ENCODE measurements at places on chromosomes 2 and 18. TPM values are rescaled to one million over a fixed set of nuclear protein-coding genes. Genes with fewer than 3 reads are reported as not detected.

The MAT2A gene
- total RNA-seq, result 95.3 TPM

DNA sequence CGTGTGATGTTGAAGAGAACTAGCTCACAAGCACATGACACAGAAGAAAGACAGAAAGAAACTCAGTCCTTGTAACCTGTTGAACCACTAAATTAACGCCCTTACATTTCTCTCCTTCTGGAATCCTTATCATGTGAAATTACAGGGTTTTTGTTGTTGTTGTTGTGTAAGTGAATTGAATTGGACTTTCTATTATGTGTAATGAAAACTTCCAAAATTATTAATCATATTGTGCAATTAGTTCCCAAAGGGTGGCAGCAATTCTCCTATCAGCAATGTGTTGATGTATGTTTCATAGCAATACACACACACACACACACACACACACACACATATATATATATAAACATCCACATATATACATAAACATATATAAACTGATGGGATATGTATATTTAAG is 402.2 kb upstream of the TCF4 start:
- H3K27me3 ChIP-seq, result no peaks in the 10 kb centered on the region
- no peak overlapping the region for H3K4me3 ChIP-seq
- H3K27ac ChIP-seq, result no peak overlapping the region
- DNase-seq, result no peak
- H3K4me1 ChIP-seq, result peaks cover 6% of the 10 kb centered on the region

- H3K27ac ChIP-seq, result peak overlapping the region; percentile 3
- no peaks in the 10 kb centered on the region for H3K36me3 ChIP-seq
- no peaks in the 10 kb centered on the region for H3K27me3 ChIP-seq
- no peaks in the 10 kb centered on the region for H3K4me1 ChIP-seq
- H3K4me3 ChIP-seq, result no peak overlapping the region
Observed at GRCh38 chr18:50862401-50862800, 16.5 kb upstream of the ME2 start.

DNA sequence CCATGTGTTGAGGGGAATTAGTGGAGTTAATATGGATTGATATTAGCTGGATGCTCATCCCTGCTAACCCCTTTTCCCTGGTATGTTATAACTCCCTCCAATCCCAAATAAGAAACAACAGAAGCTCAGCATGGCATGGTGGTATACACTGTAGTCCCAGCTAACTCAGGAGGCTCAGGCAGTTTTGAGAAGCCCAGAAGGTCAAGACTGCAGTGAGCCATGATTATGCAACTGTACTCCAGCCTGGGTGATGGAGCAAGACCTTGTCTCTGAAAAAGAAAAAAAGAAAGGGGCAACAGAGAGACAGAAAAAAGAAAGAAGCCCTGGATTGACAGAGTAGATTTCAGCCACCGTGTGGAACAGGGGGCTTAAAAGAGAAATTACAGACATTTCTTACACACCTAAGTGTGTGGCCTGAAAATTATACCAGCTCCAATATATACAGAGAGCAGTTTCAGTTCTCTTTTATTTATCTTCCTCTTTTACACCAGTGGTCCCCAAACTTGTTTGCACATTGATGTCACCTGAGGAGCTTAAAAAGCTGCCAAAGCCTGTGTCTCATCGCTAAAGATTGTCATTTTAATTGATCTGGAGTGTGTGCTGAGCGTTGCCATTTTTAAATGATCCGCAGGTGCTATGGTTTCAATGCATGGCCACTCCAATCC is 203.6 kb downstream of the UBE2E3 start:
- DNase-seq, result no peak
- no peak overlapping the region for H3K27ac ChIP-seq
- no peaks in the 10 kb centered on the region for H3K36me3 ChIP-seq
- H3K4me3 ChIP-seq, result no peak overlapping the region
- no peaks in the 10 kb centered on the region for H3K27me3 ChIP-seq
- H3K4me1 ChIP-seq, result no peaks in the 10 kb centered on the region

The SERPINB3 gene
- total RNA-seq, result 668 TPM

GRCh38 chr18:32775628-32776027 is 2.8 kb upstream of the KLHL14 start:
- H3K36me3 ChIP-seq, result no peaks in the 10 kb centered on the region
- no peak overlapping the region for H3K27ac ChIP-seq
- H3K27me3 ChIP-seq, result peaks cover 30% of the 10 kb centered on the region
- no peak overlapping the region for H3K4me3 ChIP-seq
- DNase-seq, result no peak

The ZBTB7C gene
- 38.2 TPM for total RNA-seq

- DNase-seq, result no peak
- no peaks in the 10 kb centered on the region for H3K27me3 ChIP-seq
- H3K4me3 ChIP-seq, result no peak overlapping the region
- peak overlapping the region; percentile 16 for H3K27ac ChIP-seq
- H3K4me1 ChIP-seq, result no peaks in the 10 kb centered on the region
Observed at GRCh38 chr2:84939426-84940087, 31.4 kb upstream of the KCMF1 start.

DNA sequence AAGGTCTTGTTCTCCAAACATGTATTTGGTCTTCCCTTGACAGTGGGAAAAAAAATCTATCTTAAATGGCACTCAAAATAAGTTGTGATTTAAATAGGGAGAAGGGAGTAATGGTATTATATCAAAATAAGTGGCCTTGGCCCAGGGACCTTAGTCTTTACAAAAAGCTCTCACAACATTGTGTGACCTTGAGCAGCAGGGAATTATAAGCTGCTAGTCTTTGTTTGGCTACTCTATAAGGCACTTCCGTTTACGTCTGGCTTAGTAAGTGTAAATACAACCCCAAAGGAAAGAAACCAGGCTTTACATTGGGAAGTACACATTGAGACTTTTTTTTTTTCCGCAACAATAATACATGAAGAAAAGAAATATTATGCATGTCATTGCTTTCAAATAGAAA is 734.0 kb upstream of the LINC00305 start:
- H3K27me3 ChIP-seq, result no peaks in the 10 kb centered on the region
- H3K4me1 ChIP-seq, result no peaks in the 10 kb centered on the region
- H3K4me3 ChIP-seq, result no peak overlapping the region

DNA sequence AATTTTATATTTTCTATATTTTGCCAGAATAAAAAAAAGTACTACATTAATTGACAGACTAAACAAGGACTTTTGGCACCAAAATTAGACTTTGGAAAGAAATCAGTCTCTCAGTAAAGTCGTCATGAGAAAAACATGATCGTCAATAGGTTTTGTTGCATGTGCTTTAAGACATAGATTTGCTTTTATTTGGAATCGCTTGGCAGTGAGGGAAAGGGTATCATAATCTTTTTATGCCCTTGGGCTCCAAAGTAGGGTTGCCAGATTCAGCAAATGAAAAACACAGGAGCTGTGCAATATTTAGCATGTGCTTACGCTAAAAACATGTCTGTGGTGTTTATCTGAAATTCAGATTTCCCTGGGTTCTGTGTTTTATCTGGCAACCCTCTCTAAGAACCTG is 177.6 kb downstream of the LAMA1 start:
- H3K36me3 ChIP-seq, result no peaks in the 10 kb centered on the region
- H3K4me1 ChIP-seq, result no peaks in the 10 kb centered on the region
- no peak for DNase-seq

- H3K27me3 ChIP-seq, result no peaks in the 10 kb centered on the region
- no peaks in the 10 kb centered on the region for H3K4me1 ChIP-seq
- no peak overlapping the region for H3K27ac ChIP-seq
- H3K36me3 ChIP-seq, result no peaks in the 10 kb centered on the region
Observed at GRCh38 chr2:229731916-229732315, 17.6 kb upstream of the DNER start.

DNA sequence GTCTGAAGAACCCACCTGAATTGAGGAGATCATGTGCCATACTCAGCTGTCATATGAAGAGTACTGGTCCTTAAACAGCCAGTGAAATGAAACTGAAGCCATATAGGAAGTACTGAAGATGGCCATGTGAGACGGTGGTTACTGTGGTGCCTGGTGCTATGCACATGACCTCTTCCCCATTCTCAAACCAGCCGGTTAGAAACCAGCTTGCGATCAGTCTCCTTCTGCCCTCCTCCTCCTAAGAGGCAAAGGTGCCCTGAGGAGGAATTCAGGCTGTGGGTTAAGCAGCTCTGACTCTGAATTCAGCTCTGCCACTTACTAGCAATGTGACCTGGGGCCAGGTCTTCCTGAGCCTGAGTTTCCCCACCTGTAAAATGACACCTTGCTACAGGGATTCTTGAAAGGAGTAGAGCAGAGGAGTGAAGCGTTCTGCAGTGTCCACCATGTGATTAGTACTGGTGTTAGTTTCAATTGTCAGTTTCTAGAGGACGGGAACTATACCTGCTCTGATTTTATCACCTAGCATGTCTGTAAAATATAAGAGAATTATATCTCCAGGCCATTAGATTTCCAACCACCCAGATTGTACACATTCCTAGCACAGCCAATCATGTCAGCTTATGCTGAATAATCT is 5.1 kb downstream of the FECH start:
- H3K27ac ChIP-seq, result no peak overlapping the region
- H3K27me3 ChIP-seq, result no peaks in the 10 kb centered on the region
- no peak overlapping the region for H3K4me3 ChIP-seq
- H3K4me1 ChIP-seq, result peaks cover 11% of the 10 kb centered on the region

- H3K27ac ChIP-seq, result no peak overlapping the region
- no peaks in the 10 kb centered on the region for H3K36me3 ChIP-seq
- H3K4me3 ChIP-seq, result no peak overlapping the region
- H3K27me3 ChIP-seq, result no peaks in the 10 kb centered on the region
- DNase-seq, result no peak
Observed at GRCh38 chr2:158103411-158104012, 1.8 kb downstream of the UPP2 start.

The STARD6 gene
- total RNA-seq, result not detected

- no peak for DNase-seq
- H3K4me1 ChIP-seq, result no peaks in the 10 kb centered on the region
- H3K27ac ChIP-seq, result no peak overlapping the region
Observed at GRCh38 chr2:183495079-183495478, 370.8 kb downstream of the NUP35 start.

- DNase-seq, result no peak
- H3K4me1 ChIP-seq, result no peaks in the 10 kb centered on the region
- H3K36me3 ChIP-seq, result no peaks in the 10 kb centered on the region
Observed at GRCh38 chr2:21155365-21156136, 31.8 kb downstream of the TDRD15 start.

DNA sequence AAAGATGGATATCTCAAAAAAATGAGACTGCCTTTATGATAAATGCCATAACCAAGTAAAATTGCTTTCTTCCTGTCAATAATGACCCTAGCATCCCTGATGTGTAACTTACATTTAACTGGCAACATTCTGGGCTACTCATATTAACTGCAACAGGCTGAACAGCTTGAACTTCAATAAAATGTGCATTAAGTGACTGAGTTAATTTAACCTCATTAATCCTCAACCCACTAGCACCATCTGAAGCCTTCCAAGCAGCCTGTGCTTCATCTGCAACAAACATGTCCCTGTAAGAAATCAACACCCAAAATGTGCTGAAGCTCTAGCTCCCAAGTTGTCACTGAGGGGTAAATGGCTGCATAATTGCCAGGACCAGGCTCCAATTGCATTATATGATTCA is 296.2 kb upstream of the ZC3H15 start:
- no peak overlapping the region for H3K4me3 ChIP-seq
- no peak for DNase-seq
- H3K27ac ChIP-seq, result no peak overlapping the region
- no peaks in the 10 kb centered on the region for H3K4me1 ChIP-seq

DNA sequence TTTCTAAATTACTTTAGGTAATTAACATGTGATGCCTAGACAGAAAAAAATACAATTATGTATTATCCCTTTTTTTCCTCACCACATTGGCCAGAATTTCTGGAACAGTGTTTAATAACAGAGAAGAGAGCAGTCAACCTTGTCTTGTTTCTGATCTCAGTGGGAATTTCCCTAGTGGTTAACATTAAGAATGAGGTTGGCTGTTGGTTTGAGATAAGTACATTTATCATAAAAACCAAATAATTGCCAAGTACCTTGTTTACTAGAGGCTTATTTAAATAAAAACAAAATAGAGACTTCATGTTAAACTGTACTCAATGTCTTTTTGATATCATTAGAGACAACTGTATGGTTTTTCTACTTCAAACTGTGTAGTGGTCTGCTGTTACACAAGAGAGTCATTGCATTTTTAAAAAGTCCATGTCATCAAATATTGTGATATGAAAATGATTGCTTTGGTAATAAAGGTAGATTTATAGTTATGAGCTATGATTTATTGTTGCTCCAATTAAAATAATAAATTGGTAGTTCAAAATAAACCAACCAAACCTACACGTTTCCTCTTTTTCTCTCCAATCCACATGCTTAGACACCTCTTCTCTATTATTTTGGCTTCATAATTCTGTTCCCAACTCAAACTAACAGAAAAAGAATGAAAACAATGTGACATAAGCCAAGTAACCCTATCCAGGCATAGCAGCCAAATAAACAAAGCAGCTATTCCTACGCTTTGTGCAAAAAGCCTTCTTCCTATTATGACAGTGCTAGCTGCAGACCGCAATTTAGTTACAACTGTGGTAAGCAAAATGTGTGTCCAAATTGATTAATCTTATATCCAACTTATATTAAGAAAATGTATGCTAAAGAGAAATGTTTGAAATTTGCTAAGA is 20.9 kb upstream of the TANK start:
- DNase-seq, result no peak
- H3K27ac ChIP-seq, result peak overlapping the region; percentile 48
- H3K27me3 ChIP-seq, result no peaks in the 10 kb centered on the region

- no peaks in the 10 kb centered on the region for H3K36me3 ChIP-seq
- H3K27ac ChIP-seq, result no peak overlapping the region
- H3K4me1 ChIP-seq, result peaks cover 13% of the 10 kb centered on the region
- H3K27me3 ChIP-seq, result no peaks in the 10 kb centered on the region
- no peak for DNase-seq
Observed at GRCh38 chr2:133390156-133390555, 178.1 kb downstream of the NCKAP5 start.

DNA sequence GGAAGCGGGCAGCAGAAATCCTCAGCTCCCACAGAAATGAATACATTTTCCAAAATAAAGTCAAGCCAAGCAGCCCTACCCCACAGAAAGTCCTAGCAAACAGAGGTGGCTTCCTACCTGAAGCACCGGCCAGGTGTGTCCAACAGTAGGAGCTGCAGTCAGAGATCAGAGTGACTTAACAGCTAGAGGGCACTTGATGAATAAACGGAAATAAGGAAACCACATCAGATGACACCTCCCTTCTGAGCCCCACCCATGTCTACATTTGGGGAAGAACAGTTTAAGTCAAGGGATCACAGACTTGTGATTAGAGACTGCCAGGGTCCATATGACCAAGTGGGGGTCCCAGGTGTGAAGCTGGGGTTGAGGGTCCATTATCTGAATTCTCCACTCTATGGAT is at the start of gene CXCR1:
CXCR1 (minus strand) TSS at position 172 of the 400 bp plus-strand sequence. CDS start 1,751 bp downstream, outside the sequence.
- no peak within 1 kb of the TSS for H3K4me3 ChIP-seq
- no peak for DNase-seq
- H3K4me1 ChIP-seq, result no peaks in the 10 kb centered on the region
- no peak within 1 kb of the TSS for H3K27ac ChIP-seq
- H3K36me3 ChIP-seq, result no peaks in the 10 kb centered on the region
- no peaks in the 10 kb centered on the region for H3K27me3 ChIP-seq

GRCh38 chr2:239337877-239338484 is 62.8 kb downstream of the HDAC4 start:
- no peak overlapping the region for H3K4me3 ChIP-seq
- H3K27ac ChIP-seq, result peak overlapping the region; percentile 60
- H3K36me3 ChIP-seq, result no peaks in the 10 kb centered on the region
- H3K4me1 ChIP-seq, result peaks cover 10% of the 10 kb centered on the region
- no peak for DNase-seq

- peaks cover 10% of the 10 kb centered on the region for H3K4me1 ChIP-seq
- H3K27me3 ChIP-seq, result no peaks in the 10 kb centered on the region
- H3K36me3 ChIP-seq, result no peaks in the 10 kb centered on the region
Observed at GRCh38 chr18:3329872-3330271, 67.9 kb downstream of the MYL12B start.

- no peak overlapping the region for H3K4me3 ChIP-seq
- H3K27me3 ChIP-seq, result no peaks in the 10 kb centered on the region
- DNase-seq, result no peak
- no peak overlapping the region for H3K27ac ChIP-seq
Observed at GRCh38 chr2:21404137-21404536, 280.4 kb downstream of the TDRD15 start.
